AG04449 (cell line): ENCODE measurements at places on chromosomes 7 and 10.

- DNase-seq, result no peak
These were observed 133.7 kb downstream of the TFPI2 start for GRCh38 chr7:93756890-93757289.

- DNase-seq, result no peak
These were observed 1227.6 kb downstream of the TYW1 start for GRCh38 chr7:68224041-68224741.

GRCh38 chr7:7330997-7331396, 148.7 kb downstream of the C1GALT1 start:
- no peak for DNase-seq

GRCh38 chr7:80150611-80151273, 16.1 kb downstream of the GNAI1 start:
- DNase-seq, result no peak

DNA sequence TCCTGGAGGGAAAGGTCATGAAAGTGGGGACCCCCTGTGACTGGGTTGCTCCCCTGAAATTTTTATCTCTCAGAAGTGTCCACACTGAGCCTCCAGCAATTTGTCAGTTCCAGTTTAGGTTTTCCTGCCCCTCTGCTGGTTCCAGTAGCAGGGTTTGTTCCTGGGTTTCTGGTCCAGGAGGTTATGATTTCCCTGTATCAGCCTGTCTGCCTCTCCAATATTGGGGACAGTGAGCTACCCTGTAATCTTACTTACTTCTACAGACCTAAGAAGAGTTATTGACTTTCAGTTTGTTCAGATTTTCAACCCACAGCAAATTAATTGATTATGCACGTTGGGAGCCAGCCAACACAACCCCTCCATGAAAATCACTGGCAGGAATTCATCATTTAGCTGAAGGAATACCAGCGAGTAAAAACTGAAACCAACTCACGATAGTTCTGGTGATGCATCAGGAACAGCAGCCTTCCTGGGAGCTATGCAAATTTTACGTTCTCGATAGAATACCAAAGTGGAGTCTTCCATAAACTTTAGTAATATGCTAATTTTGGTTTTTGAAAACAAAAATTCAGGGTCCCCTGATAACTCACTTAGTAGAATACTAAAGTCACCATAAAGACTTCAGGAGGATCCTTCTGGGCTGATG, 31.3 kb upstream of the IL15RA start:
- DNase-seq, result no peak

DNA sequence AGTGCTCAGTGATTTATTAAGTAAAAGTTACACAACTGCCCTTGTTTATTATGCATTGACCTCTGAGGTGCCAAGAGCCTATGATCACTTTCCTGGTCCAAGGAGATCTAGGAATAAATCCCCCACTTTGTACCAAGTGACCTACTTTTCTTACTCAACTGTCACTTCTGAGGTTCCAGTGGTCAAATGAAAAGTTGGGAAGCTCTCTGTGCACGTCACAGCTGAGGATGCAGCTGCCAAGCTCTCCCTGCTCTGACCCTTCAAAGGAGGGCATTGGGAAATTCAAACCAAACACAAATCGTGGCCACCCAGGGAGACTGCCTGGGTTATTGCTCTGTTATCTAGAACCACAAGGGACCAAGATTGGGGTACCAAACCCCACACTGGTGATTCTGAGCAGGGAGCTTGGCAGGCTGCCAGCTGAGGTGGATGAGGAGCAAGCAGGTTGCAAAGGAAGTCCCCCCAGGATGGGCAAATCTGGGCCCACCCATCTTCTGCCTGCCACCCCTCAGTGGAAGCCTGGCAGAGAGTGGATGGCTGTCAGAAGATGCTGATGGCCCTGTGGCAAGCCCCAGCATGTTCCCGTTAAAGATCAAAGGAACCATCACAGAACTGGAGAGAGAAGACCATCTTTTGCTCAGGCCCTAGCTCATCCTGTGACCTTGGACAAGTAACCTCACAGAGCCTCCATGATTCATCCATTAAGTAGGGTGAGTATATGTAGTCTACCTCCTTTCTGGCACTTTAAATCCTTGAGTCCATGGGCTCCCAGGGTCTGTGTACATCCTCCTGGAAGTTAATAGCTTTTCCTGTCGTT, 106.8 kb downstream of the PPP1R3C start:
- no peak for DNase-seq

DNA sequence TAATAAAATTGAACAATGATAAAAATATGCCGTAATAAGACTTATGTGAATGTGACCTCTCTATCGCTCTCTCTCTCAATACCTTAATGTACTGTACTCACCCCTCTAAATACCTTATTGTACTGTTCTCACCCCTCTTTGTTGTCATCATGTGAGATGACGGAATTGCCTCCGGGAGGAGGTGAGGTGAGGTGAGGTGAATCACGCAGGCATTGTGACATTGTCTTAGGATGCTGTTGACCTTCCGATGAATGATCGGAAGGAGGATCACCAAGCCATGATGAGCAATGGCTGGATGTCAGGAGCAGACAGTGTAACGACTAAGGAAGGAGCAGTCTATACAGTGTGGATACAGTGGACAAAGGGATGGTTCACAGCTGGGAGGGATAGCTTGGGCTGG, 87.4 kb upstream of the FAM20C start:
- DNase-seq, result no peak

- no peak for DNase-seq
These were observed 113.8 kb downstream of the PRPF18 start for GRCh38 chr10:13700473-13701144.

- DNase-seq, result no peak
These were observed 90.9 kb downstream of the DLG5 start for GRCh38 chr10:77835669-77836086.

DNA sequence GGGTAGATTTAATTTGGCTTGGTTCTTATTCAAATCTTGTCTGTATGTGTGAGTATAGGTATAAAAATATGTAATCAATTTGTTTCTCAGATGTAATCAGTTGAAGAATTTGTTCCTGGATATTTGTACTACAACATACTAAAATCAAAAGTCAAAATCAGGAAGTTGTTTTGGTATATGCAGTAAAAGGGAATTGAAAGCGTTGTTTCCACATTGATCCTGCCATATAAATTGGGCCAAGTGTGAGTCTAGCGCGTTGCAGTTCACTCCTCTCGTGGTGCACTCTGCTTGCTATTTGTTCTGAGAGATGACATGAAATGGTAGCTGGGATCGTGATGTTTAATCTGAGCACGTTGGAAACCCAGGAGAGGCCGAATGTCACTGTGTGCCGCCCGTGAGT, 55.9 kb downstream of the SHH start:
- no peak for DNase-seq
